Fibroblast of skin of left quadriceps (primary cell): ENCODE measurements at places on chromosomes 2 and 18.

DNA sequence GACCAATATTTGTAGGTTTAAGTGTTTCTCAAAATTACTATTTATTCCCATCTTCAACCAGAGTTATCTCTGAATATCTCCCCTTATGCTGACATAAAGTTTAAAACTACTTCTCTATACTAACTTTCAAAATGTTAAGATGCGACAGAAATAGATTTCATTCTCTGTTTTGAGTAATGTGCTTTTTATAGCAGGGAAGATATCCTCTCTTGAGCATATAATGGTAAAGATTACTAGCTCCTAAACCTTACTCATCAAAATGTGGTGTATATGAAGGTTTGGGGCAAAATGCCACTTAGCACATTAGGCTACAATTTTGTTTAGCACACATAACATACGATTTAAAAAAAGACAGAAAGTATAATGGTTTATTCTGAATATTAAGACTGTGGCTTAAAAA, 54.4 kb downstream of the CWC22 start:
- no peak for DNase-seq

- DNase-seq = peak; percentile 37
These were observed 441.8 kb downstream of the ZEB2 start for GRCh38 chr2:144078106-144078505.

- no peak for DNase-seq
These were observed 225.1 kb downstream of the ZBTB7C start for GRCh38 chr18:48184118-48184517.

DNA sequence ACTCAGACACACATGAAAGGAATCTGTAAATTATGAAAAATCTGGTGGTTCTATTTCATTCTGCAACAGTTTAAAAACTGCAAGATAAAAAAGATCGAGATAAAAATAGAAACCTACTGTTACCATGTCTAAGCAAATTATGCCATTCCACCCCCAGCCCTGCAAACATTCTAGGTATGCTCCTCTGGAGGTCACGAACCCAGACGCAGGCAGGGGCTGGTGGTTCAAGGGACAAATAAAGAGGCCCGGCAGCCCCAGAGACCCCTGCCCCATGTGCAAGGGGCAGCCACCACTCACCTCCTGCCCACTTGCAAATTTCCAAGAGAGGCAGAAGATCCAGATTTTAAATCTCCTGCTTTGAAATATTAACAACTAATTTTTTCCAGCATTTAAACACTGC, 210.5 kb downstream of the ANAPC1 start:
- DNase-seq = no peak

DNA sequence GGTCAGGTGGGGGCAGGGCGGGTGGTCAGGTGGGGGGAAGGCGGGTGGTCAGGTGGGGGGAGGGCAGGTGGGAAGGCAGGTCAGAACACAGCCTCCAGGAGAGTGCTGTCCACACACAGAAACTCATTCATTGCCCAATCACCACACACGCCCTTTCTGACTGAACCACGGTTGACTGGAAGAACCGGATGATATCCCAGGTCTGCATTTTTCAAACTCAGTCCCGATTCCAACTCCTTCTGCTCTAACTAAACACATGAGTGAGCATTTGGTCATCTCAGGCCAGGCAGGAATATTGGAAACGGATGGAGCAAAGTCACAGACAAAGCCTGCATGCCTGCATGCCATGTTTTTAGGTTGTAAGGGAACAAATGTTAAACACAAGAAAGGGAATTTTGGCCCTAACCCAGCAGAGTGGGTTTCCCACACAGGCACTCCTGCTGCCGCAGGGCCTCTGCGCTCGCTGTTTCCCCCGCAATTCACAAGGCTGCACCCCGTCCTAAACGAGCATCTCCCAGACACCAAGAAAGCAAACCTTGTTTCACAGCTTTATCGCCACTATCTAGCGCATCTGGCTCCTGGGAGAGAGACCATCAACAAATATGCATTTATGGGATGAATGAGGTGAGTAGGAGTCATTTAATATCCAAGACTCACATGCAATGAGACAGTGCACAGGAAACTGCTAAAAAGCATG, 100.1 kb downstream of the ZNF516 start:
- DNase-seq = no peak

DNA sequence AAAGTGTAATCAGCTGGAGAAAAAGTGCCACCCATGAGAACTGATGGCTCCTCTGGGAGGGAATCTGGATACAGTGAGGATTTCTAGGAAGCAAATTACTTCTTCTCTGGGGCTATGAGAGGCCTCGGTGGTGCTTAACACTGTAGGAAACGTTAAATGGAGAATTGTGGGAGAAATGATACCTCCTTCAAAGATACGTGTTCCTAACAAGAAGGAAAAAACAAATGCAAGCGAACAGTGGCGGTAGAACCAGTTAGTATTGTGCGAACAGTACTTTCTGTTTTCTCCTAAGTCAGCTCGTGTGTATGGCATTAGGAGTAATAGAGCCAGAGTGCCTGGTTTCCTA, 587 bp upstream of the MTIF2 start:
- DNase-seq = no peak

DNA sequence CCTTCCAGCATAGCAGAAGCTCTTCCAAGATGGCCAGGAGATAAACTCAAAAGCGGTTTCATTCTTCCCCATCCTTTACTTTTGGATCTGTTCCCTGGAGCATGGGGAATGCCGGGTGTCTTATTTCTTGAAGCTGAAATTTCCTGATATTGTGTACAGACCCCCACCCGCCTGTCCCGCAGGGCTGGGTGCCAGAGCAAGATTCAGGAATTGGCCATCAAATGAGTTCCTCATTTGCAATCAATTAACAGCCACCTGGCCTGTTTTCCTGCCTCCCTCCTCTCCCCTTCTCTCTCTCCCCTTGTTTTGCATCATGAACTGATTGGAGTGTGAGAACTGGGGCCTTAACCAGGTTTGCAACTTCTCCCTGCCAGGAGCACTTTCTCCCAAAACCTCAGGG, 202.1 kb downstream of the SH3RF3 start:
- DNase-seq = peak; percentile 75

DNA sequence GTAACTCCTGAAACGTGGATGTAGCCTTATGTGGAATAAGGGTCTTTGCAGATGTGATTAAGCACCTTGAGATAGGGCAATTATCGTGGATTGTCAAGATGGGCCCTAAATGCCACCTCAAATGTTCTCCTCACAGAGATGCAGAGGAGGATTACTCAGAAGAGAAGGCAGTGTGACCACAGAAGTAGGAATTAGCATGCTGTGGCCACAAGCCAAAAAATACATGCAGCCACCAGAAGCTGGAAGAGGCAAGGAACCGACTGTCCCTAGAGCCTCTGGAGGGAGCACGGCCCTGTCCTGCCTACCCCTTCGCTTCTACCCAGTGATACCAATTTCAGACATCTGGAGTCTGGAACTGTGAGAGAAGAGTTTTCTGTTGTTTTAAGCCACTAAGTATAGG, 47.3 kb upstream of the MGAT5 start:
- DNase-seq = no peak

DNA sequence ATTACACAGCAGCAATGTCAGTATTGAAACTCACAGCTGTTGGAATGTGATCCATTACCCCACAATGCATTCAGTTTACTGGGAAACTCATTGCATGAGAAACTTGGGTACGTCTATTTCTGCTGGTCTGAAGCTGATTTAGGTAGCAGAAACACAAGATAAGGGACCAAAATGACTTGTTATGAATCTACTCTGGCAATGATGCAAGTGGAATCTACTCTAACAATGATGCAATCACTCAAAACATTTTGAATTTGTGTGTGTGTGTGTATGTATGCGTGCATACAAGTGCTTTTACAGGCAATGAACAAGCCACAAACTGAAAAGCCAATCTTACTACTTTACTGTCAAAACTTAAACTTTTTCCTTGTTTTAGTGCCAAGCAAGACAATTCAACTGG, 406.7 kb downstream of the ADCYAP1 start:
- DNase-seq = no peak

DNA sequence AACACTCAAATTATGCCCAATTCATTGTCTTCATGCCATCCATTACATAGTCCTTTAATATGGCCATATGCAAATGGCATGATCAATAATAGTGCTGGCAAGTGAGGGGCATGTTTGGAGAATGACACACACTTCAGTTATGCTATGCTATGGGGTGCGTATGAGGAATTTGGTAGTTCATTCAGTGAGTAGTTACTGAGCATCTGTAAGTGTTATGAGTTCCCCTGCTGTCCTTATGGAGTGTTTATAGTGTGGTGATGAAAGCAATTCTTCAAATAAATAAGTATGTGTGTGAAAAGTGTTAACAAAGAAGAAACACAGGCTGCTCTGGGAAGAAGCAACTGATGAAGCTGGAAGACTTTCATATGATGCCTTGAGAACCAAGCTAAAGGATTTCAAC, 383.7 kb upstream of the SLC14A2 start:
- DNase-seq = peak; percentile 82

- no peak for DNase-seq
These were observed 1097.2 kb downstream of the TDRD15 start for GRCh38 chr2:22221006-22221405.

GRCh38 chr18:42706618-42707017, 408.9 kb downstream of the RIT2 start:
- DNase-seq = no peak

GRCh38 chr18:58829263-58829662, 35.4 kb upstream of the ZNF532 start:
- no peak for DNase-seq

DNA sequence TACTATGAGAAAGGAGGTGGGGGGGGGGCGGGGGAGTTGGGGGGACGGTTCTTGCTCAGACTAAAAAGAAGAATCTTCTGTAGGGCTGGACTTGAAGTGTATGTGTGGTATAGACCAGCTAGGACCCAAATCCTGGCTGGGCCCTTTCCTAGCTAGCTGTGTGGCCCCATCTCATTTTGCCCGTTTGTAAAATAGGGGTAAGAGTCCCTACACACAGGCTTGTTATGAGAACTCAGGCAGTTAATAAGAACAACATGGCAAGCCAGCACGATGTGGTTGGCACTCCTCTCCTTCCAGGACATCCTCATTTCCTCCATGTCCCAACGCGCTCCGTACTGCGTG, 1.1 kb downstream of the EVA1A start:
- no peak for DNase-seq
